Hair follicular keratinocyte (primary cell): ENCODE measurements at places on chromosomes 2 and 18. TPM values are rescaled to one million over a fixed set of nuclear protein-coding genes. Genes with fewer than 3 reads are reported as not detected.

The HOXD11 gene
- total RNA-seq: not detected in 2 replicates

The DSG1 gene
- total RNA-seq: 0.38 and 0.55 TPM in 2 replicates

The HOXD3 gene
- total RNA-seq: not detected in 2 replicates

The ZNF2 gene
- 3.2 and 3.6 TPM in 2 replicates for total RNA-seq

The INPP5D gene
- total RNA-seq: 21.6 and 27.3 TPM in 2 replicates

The PSMG2 gene
- total RNA-seq: 88.2 and 99.7 TPM in 2 replicates

The C1QL2 gene
- not detected in 2 replicates for total RNA-seq

The ERICH2 gene
- total RNA-seq: 0.55 and 1.4 TPM in 2 replicates

The PIGN gene
- total RNA-seq: 17.3 and 23.3 TPM in 2 replicates

The PDCD1 gene
- total RNA-seq: not detected in 2 replicates

The APLF gene
- total RNA-seq: 2.2 and 2.3 TPM in 2 replicates

The LHCGR gene
- not detected in 2 replicates for total RNA-seq

The TUBA4A gene
- 253 and 330 TPM in 2 replicates for total RNA-seq
